ENCODE measurements at places on chromosomes 16 and 17. TPM values are rescaled to one million over a fixed set of nuclear protein-coding genes. Genes with fewer than 3 reads are reported as not detected.

DNA sequence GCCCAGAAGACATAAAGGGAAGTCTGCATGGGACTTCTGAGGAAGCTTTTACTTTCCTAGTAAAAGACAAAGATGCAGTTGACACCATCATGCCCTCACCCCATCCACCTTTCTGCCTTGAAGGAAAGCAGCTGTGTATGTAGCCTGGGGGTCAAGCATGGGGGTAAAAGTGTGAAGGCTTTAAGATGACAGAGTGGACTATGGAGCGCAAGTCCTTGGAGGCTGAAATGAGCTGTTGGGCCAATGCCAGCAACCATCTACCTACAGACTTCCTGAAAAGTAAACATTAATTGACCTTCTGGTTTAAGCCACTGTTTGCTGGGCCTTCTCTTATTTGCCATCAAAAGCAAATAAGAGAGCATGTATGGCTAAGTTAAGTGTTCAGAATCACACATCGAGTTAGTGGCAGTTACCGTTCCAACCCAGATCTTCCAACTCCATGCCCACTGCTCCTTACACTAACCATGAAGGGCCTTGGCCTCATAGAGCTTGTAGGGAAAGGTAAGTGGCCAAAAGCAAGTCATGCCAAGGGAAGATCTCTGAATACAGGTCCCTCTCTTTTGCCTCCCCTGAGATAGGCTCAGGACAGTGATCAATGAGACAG, 30.0 kb downstream of the SLC13A5 start:
- no peak for DNase-seq

GRCh38 chr17:60535382-60536279, 9.6 kb upstream of the APPBP2 start:
- DNase-seq = no peak

DNA sequence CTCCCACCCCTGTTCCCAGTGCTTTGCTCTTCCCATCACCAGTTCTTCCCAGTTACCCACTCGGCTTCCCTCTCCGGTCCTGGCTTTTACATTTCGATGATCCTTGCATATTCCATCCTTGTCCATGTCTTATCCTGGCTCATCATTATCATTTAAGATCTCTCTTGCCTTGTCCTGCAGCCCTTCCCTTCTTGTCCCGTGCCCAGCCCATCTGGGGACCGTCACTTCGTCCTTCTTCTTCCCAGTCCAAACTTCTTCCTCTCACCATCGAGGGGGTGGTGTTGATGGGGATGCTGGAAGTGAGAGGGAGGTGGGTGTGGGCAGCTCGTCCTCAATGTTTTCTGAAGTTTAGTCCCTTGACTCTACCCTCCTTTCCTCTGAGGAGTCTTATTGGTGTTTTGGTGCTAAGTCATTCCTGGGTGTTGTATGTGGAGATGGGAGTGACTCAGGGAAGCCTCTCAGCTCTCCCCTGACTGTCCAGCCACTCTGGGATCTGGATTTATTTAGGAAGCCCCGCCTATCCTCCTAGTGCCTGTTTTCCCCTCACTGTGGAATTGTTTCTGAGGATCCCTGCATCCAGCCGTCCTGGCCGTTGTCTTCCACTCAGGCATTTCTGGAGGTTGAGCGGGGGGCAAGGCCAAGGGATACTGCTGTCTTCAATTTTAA, 975 bp downstream of the SNX29 start:
- no peak for DNase-seq

DNA sequence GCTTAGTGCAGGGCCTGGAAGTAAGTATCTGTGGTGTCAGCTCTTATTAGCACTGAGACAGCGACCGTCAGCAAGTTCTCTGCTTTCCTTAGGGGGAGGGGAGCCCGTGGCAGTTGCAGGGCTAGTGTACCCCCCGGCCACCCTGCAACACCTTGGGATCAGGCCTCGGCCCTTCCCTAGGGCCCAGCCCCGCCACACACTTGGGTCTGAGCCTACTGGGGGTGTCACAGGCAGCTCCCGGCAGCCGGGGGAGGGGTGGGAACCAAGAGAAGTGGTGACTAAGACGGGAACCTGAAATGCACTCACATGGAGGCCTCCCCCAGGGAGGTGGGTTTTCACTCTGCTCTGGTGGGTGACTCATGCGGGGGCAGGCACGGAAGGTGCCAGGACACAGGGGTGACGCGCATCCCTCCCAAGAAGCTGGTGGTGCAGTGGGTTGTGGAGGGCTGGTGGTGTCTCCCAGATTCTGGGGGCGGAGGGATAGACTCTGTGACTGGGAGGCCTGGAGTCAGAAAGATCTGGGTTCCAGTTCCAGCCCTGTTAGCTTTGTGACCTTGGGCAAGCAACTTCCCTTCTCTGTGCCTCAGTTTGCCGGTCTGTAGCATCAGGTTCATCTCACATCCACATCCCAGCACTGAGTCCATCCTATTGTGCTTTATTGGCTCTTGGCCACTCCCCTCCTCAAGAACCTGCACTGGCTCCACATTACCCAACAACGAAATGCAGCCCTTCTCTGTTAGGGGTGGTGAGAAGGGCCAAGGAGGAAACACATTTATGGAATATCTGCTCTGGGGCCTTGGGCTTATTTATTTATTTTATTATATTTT, 44.5 kb downstream of the LAT start:
- DNase-seq = peak; percentile 96

- DNase-seq = no peak
Observed at GRCh38 chr17:49951362-49952082, 17.5 kb upstream of the DLX4 start.

Gene ZC3H18
- total RNA-seq = 76.4 TPM
